ENCODE measurements at places on chromosomes 1 and 21. TPM values are rescaled to one million over a fixed set of nuclear protein-coding genes. Genes with fewer than 3 reads are reported as not detected.

RNF220 gene
- 110 TPM for total RNA-seq

BMP8B gene
- 0.81 TPM for total RNA-seq

GLIS1 gene
- total RNA-seq, result not detected

DNA sequence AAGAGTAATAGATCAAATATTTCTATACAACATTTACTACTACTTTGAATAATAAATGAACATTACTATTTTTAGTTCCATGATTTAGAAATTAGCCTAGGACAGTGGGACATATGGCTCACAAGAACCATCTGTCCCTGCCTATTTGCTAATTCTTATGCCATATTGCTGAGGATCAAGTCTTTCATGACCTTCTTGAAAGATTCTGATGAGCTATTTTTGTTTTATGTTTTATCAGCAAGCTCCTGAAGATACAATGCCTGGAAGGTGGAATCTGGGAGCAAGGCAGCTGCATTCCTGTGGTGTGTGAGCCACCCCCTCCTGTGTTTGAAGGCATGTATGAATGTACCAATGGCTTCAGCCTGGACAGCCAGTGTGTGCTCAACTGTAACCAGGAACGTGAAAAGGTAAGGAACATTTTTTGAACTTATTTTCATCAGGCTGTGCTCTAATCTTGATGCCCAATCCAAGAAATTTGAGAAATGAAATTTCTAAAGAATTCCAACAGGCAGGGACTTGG, 326.7 kb downstream of the PAPPA2 start:
- H3K27me3 ChIP-seq, result no peaks in the 10 kb centered on the region
- H3K36me3 ChIP-seq, result no peaks in the 10 kb centered on the region
- no peak for DNase-seq

CCDC190 gene
- not detected for total RNA-seq

KRTAP19-1 gene
- not detected for total RNA-seq

GRCh38 chr1:244064621-244065020, 13.5 kb downstream of the ZBTB18 start:
- no peak overlapping the region for H3K4me3 ChIP-seq
- DNase-seq, result no peak
- no peak overlapping the region for H3K27ac ChIP-seq
- H3K36me3 ChIP-seq, result no peaks in the 10 kb centered on the region

PROK1 gene
- not detected for total RNA-seq

C1orf116 gene
- total RNA-seq, result 0.14 TPM

DNA sequence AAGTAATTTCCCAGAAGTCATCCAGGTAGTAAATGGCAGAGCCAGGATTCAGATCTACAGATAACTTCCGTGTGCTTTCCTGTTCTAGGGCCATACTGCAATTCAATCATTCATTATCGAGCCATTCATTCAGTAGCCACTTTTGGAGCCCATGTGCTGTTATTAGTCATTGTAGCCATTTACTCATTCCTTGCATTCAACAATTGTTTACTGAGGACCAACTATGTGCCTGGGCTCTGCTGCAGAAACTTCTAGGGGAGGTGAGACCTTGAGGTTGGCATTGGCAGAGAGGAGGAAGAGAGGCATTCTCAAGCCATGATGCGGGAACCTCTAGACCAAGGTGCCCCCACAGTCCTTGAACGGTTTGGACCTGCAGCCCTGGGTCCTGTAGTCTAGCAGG, 27.9 kb downstream of the EPHB2 start:
- H3K27ac ChIP-seq, result no peak overlapping the region
- no peaks in the 10 kb centered on the region for H3K36me3 ChIP-seq
- H3K4me3 ChIP-seq, result no peak overlapping the region
- H3K4me1 ChIP-seq, result no peaks in the 10 kb centered on the region
- peaks cover 7% of the 10 kb centered on the region for H3K27me3 ChIP-seq

CNTN2 gene
- total RNA-seq, result 1.8 TPM

RPTN gene
- not detected for total RNA-seq

DNA sequence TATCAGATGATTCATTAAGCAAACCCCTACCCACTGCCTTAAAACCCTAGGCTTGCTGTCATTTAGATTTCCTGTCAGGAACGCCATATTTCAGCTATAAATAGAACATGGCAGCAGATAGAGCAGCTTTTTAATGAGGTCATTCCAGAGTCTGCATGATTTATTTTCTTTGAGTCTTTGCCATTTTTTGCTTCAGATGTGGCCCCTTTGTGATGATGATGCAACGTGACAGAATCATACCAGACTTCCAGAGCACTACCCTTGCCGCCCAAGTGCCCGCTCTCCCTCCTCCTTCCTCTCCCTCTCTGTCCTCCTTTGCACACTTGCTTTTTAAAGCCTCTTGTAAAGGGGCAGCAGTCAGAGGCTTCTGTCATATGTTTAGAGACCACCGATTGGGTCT, 55.5 kb upstream of the TRIM67 start:
- no peaks in the 10 kb centered on the region for H3K27me3 ChIP-seq
- no peak overlapping the region for H3K27ac ChIP-seq
- DNase-seq, result no peak

- H3K27ac ChIP-seq, result no peak overlapping the region
- no peaks in the 10 kb centered on the region for H3K27me3 ChIP-seq
- H3K36me3 ChIP-seq, result no peaks in the 10 kb centered on the region
- DNase-seq, result no peak
Measured at GRCh38 chr1:10905841-10906655, 106.4 kb upstream of the TARDBP start.

GRCh38 chr21:33117101-33117888, 47.4 kb downstream of the OLIG1 start:
- DNase-seq, result peak; percentile 22
- no peak overlapping the region for H3K27ac ChIP-seq
- no peaks in the 10 kb centered on the region for H3K36me3 ChIP-seq

- H3K4me3 ChIP-seq, result no peak overlapping the region
- DNase-seq, result no peak
- no peaks in the 10 kb centered on the region for H3K27me3 ChIP-seq
- H3K27ac ChIP-seq, result peak overlapping the region; percentile 53
Measured at GRCh38 chr1:246681900-246682895, 42.0 kb upstream of the SCCPDH start.

DNA sequence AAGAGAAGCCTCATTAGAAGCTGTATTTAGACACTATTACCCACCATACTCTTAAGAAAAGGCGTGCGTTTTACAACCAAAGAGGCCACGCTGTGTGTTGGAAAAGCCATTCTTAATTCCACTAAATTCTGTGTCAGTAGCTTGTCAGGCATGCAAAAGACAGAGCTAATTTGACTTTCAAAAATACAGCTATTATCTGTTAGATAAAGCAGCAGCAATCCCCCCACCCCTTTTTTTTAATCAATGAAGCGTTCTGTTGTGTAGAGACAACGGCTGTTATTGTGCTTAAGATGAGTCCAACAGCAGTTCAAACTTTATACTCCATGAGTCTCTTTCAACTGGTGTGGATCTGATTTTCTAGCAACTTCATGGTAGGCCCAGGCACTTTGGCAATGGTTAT, 43.5 kb downstream of the PLA2G4A start:
- H3K4me3 ChIP-seq, result no peak overlapping the region
- peaks cover 42% of the 10 kb centered on the region for H3K4me1 ChIP-seq
- H3K27me3 ChIP-seq, result no peaks in the 10 kb centered on the region
- no peaks in the 10 kb centered on the region for H3K36me3 ChIP-seq
- H3K27ac ChIP-seq, result no peak overlapping the region

DNA sequence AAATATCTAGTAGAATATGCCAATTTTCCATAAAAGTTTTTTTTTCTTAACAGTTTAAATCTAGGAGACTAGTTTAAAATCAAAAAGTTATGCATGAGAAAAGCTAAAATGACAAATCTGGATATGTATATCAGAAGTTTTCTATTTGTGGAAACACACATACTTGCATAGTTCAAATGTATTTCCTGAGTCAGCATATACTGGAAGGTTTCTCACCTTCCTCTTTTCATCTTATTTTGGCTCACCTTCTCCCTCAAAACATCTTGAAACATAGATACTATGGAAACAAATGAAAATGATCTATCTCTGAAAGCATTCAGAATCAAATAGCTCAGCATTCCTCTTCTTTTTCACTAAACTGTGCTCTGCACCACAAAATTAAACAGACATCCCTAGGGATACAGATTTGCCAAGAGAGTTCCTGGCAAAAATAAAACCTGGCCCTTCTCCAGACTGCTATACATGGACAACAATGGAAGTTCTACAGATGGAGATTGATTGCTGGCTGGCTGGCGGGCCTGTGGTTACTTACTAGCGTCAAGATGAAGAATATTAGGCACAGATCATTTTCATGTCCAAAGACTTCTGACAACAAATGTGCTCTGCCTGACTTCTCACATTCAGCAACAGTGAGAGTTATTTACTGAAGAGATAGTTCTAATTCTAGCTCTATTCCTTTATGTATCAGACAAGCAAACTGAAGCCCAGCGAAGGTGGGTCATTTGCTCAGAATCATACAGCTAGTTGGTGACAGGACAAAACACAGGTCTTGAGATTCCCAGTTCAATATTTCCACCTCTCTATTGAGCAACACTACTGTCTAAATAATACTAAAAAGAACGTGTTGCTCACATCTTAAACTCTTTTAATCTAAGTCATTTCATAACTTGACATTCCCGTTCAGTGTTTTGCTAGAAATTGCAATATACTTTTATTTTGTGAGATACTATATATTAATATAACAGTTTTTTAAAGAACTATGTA, 26.6 kb downstream of the DIPK1A start:
- no peaks in the 10 kb centered on the region for H3K36me3 ChIP-seq
- H3K27me3 ChIP-seq, result no peaks in the 10 kb centered on the region
- peaks cover 40% of the 10 kb centered on the region for H3K4me1 ChIP-seq
